ENCODE measurements at places on chromosomes 5 and 9.

DNA sequence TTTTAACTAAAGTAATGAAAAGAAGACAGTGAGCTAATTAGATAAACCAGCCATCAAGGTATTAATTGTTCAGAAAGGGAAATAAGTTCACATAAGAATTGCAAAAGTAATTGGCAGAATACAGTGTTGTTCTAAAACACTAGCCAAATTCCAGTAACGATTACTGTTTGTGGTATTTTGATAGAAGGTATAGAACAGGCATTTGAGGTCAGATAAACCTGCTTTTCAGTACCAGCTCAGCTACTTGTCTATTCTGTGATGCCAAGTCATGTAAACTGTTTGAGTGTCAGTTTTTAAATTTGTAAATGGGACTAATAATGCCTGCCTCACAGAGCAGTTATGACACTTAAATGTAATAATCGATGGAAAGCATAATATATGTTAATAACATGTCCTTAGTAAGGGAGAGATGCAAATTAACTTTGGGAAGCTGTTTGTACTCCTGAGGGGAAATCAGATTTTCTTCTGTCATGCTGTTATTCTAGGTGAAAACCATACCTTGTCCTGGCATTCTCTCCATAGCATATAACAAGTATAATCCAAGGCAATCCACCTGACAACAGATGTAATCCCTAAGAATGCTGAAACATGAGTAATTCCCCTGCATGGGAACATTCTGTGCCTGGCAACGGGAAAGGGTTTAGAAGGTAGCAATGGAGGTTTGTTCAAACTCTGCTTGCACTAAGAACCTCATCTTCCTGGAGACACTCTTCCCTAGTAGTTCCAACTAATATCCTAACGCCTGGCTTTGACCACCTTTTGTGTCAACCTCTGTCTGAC, 509.5 kb upstream of the PAPPA start:
- no peak for DNase-seq

DNA sequence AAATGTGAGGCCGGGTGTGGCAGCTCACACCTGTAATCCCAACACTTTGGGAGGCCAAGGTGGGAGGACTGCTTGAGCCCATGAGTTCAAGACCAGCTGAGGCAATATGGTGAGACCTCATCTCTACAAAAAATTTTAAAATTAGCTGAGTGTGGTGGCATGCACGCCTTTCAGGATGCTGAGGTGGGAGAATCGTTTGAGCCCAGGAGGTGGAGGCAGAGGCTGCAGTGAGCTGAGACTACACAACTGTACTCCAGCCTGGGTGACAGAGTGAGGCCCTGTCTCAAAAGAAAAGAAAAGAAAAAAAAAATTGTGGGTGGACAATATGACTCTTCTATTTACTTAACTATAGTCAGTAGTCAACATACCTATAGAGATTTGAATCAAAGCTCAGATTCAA, 4.8 kb downstream of the CHD1 start:
- DNase-seq, result no peak

DNA sequence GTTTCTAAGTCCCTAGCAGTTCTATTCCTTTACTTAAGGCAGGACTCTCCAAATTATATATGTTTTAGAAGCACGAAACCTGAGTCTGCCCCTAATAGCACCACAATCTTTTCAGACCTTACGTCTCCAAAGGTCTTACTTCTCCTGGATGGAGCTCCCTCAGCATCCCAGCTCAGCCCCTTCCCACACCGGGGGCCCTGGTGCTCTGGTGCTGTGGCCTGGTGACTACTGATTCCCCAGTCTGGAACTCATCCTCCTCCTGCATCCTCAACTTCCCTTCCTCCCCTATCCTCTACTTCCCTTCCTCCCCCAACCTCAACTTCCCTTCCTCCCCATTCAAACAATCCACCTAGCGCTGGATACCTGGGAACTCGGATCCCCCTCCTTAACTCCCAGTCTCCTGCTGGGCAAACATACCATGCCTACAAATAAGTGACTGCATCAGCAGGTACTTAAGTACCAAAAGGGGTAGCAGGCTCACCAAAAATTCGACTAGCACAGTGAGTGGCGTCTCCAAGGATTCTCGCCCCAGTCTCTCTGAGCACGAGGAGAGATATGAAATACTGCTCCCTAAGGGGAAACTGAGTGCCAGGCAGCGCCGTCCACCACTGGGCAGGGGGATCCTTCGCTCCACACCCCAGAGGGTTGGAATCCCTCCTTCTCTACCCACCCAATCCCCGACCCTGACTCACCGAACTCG, 831 bp downstream of the IGFBPL1 start:
- DNase-seq, result no peak

GRCh38 chr5:72637058-72637457, 129.8 kb upstream of the ZNF366 start:
- DNase-seq, result no peak

DNA sequence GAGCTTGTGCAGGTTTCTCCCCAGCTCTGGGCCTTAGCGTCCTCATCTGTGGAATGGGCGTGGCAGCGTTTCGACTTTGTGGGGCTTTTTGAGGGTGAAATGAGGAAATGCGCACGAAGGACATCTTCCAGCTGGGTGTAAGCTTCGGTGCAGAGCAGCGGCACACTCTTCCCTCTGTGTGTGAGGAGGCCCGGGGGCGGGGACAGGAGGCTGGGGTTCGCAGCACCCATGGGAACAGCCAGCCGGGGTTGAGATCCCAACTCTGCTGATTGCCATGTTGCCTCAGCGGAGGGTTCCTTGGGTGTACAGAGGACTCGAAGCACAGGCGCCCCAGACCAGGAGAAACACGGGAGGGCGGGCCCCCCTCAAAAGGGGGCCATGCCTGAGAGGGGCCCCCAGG, 265.6 kb downstream of the NSG2 start:
- DNase-seq, result no peak

DNA sequence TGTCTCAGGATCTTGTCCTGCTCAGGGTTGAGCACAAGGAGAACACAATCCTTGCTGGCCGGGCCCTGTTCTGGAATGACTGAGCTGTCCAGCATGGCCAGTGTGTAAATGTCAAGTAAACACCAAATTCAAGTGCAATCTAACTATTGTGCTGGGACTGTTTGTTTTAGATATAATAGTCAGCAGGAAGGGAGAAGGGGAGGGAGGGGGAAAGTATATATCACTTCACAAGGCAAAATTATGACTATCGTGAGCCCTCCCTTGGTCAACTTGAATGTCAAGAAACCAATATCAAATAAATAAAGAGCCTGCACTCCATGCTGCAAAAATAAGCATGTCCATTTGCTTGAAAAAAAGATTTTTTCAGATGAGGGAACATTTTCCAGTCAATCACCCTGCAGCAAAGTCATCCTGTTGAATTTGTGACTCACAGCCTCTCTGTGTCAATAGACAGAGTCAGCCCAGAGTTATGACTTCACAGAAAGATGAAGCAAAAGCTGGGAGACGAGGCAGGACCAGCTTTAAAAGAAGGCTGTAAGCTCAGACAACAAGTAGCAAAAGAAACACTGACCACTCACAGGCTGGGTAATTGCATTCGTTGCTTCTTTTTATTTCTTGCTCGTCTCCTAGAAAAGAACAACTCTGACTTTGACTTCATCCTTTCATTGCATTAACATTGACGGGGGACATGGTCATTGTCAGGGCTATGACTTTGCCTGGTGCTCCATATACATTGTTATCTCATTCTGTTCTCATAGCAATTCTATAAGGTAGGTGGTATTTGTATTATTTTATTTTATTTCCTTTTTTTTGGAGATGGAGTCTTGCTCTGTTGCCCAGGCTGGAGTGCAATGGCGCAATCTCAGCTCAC, 15.3 kb upstream of the KLF4 start:
- no peak for DNase-seq

- DNase-seq, result no peak
Measured at GRCh38 chr9:118594428-118594827, 774.8 kb downstream of the BRINP1 start.

- no peak for DNase-seq
Measured at GRCh38 chr9:126813072-126813471, 8.2 kb downstream of the ZBTB43 start.

- DNase-seq, result no peak
Measured at GRCh38 chr9:91720751-91721705, 229.0 kb downstream of the ROR2 start.

- DNase-seq, result no peak
Measured at GRCh38 chr5:134417707-134418106, 6.0 kb upstream of the CDKN2AIPNL start.

- no peak for DNase-seq
Measured at GRCh38 chr5:88673253-88674105, 209.5 kb downstream of the MEF2C start.

DNA sequence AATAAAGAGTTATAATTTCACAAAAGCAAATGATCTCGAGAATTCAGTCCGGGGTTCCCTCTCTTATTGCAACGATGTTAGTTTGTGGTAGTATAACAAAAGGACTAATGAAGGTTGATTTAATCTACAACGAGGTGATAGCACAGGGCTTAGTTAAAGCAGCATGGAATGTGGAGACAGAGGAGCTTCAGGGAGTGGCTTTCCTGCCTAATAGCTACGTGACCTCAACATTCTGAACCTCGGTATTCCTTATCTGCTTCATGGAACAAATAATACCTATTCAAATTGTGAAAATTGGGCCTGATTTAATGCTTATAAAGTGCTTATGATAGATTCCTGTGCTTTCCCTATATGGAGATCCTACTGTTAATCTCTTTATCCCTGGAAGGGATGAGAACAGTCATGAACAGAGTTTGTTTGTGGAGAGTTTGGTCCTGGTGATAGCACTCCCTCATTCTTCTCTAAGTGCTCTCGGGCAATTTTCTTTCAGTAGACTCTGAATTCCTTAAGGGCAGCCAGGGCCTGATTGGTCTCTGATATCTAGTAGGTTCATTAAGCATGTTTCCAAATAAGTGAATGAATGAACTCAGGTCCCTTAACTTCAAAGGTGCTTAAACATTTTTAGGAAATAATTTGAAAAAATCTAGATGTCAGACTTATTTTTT, 104.1 kb upstream of the TUT7 start:
- DNase-seq, result no peak

- no peak for DNase-seq
Measured at GRCh38 chr9:132006677-132007370, 72.8 kb downstream of the MED27 start.

DNA sequence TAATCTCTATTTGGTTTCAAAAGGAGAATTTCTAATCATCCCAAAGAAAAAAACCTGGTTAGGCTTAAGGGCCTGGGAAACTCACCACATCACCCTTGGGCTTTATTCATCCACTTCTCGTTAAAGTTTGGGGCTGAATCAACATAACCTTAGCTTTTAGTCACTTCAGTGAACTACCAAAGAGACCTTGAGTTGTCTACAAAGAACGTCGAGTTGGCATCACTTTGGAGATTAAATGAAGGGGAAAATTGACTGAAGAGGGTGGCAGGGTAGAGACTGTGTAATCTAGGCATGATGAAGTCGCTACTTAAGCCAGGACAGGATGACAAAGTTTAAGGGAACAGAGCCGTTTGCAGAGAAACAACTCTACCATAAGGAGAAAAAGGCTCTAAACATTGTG, 341.4 kb downstream of the RAB3C start:
- DNase-seq, result no peak

GRCh38 chr5:117800261-117800660, 1188.1 kb downstream of the DTWD2 start:
- DNase-seq, result no peak

GRCh38 chr5:61319388-61320146, 12.5 kb upstream of the ZSWIM6 start:
- DNase-seq, result no peak

Data from stimulated activated CD4-positive, alpha-beta T cell treated with anti-CD3 and anti-CD28 coated beads, Interleukin-2, amount 100 ng/mL, for 4 hours (primary cell).